ENCODE measurements at places on chromosomes 2 and 18.

DNA sequence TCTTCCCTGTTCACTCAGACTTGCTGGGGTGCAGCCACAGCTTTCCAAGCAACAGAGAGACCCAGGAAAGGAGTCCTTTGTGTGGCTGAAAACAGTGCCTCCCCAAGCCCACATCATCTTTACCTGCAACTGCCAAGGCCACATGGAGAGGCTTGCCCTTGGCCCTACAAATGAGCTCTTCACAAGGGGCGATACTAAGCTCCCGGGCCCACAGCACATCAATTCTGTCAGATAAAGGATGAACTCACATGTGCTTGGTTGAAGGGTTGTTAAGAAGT is 42.3 kb upstream of the SH3RF3 start:
- no peak for DNase-seq

GRCh38 chr18:45826084-45826483 is 609 bp downstream of the SIGLEC15 start:
- DNase-seq: no peak

GRCh38 chr2:221614274-221614673 is 42.2 kb upstream of the EPHA4 start:
- no peak for DNase-seq

DNA sequence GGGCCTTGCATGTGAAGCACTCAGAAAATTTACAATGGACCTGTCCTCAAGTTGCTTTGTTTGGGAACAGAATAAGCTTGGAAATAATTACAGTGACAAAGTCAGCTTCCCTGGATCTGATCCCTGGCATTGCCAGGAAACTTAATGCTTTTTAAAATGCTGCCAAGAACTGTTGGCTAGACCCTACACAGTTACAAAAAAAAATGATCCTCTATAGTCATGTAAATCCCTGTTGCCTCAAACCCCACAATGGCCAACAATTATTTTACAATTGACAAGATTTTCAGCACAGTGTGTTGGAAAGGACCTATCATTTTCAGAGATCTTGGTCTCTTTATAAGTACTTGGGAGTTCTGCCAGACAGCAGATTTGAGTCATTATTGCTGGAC is 470.4 kb upstream of the ACVR2A start:
- no peak for DNase-seq

DNA sequence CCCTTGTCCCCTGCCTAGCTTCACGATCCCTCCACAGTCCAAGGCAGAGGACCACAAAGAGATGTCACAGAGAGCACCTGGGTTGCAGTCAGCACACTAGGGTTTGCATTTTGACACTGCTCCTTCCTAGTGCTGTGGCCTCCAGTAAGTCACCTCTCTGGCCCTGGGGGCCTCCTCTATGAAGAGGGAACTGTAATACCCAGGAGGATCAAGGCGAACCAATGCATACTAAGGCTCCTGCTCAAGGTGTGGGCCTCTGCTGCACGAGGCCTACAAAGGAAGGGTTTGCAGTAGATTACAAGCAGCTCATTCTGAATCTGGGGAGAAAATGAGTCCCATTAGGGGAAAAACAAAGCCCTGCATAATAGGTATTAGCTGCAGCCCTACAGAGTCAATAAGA is 72.3 kb upstream of the FZD7 start:
- no peak for DNase-seq

GRCh38 chr2:9002313-9002636 is 1.2 kb downstream of the MBOAT2 start:
- no peak for DNase-seq

GRCh38 chr2:237150831-237151375 is 65.2 kb downstream of the COPS8 start:
- no peak for DNase-seq
